ENCODE measurements at places on chromosomes 4 and X.

- DNase-seq, result no peak
Observed at GRCh38 chr4:158673633-158674032, 1.5 kb downstream of the ETFDH start.

DNA sequence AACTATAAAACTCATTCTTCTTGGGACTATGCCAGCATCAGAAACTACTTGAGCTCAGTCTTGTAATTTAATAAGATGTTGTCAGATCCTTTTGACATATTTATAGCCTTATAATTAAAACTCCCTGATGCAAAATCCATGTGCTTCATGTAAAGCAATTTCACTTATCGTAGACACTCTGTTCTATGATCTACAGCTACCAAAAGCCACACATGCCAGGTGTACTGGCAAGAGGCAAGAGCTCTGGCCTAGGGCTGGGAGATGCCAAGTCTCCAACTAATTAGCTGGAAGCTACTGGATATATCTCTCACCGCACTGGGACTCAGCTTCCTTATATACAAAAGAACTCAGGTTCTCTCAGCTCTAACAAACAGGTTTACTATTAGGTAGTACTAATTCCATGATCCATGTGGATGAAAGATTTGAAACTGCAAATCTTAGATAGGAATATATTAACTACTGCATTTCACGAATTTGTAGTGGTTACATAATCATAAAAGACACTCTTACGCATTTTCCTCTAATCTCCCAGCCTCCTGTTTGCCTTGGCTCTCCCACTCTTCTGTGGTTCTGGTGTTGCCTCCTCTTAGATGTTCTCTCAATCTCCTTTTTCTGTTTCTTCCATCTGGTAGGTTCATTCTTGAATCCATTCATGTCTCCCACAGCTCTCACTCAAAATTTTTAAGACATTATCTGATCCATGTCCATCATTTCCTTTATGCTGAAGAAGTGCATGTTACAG is 103.0 kb downstream of the HHIP start:
- DNase-seq, result no peak

DNA sequence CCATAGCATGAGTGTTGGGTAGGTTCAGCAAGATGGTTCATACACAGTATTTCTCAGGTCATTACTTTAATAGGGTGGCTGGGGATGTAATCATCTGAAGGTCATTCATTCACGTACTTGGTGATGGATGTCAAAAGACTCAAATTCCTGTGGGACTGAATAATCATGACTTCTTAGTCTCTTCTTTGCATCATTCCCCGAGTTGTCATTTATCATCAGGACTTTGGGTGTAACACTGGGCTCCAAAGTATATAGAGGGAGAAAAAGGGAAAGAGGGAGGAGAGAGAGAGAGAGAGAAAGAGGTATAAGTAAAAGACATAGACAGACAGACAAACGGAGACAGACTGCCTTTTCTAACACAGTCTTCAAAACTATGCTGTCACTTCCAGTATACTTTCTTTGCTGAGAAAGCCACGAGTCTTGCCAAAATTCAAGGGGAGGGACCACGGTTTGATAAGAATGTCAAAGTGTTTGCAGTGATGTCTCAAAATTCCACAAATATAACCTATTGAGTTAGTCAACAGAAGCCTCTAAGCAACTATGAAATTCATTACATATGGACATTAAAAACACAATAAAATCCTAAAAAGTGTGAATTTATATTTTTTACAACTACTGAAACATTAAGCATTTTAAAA is 55.9 kb downstream of the UGT2A3 start:
- DNase-seq, result no peak

GRCh38 chr4:181909368-181909767 is 333.8 kb upstream of the TENM3 start:
- DNase-seq, result peak; percentile 76

DNA sequence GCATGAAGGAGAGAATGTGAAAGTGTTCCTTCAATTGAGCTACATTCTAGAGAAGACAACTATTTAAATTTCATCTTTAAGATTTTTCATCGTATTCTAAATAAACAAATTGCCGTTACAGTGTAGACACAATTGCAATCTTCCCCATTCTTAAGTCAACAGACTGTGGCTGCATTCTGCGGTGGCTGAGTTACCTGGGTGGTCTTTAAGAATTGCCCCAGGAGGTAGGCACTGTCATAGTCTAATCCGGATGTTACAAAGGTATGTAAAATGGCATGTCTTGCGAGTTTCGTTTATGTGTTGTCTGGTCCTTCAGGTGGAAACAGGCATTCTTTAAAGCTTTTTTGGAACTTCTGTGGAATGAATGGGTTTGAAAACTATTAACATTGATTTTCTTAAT is 586.1 kb upstream of the PITX2 start:
- DNase-seq, result no peak

- DNase-seq, result peak; percentile 58
Observed at GRCh38 chrX:30568136-30568535, 9.4 kb downstream of the TASL start.

- peak; percentile 48 for DNase-seq
Observed at GRCh38 chr4:127048376-127049044, 584.2 kb upstream of the INTU start.

DNA sequence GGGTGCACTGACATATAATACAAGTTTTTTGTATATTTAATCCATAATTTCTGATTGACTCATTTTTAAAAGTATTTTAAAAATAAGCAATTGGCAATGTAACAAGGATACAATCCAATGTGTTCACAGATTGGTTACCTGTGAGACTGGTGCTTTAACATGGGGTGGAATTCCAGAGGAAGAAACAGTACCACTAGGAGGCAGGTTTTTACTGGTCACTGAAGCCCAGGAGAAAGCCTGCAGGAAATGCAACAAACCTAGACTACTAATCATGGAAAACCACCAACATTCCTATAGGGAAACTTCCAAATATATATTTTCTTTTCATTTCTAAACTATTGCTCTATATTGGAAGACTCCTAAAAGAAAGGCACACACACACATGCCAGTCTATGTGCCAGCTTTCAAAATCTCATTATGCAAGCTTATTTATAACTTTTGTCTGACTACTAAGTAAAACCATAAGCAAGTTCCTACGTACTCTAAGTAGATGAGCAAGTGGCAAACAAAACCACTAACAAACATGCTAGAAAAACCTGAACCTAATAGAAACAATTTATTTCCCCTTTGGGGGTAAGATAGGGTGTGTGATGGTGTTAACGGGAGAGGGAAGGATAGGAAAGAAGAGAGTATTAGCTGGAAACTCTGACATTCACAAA is 19.2 kb downstream of the G3BP2 start:
- peak; percentile 34 for DNase-seq

DNA sequence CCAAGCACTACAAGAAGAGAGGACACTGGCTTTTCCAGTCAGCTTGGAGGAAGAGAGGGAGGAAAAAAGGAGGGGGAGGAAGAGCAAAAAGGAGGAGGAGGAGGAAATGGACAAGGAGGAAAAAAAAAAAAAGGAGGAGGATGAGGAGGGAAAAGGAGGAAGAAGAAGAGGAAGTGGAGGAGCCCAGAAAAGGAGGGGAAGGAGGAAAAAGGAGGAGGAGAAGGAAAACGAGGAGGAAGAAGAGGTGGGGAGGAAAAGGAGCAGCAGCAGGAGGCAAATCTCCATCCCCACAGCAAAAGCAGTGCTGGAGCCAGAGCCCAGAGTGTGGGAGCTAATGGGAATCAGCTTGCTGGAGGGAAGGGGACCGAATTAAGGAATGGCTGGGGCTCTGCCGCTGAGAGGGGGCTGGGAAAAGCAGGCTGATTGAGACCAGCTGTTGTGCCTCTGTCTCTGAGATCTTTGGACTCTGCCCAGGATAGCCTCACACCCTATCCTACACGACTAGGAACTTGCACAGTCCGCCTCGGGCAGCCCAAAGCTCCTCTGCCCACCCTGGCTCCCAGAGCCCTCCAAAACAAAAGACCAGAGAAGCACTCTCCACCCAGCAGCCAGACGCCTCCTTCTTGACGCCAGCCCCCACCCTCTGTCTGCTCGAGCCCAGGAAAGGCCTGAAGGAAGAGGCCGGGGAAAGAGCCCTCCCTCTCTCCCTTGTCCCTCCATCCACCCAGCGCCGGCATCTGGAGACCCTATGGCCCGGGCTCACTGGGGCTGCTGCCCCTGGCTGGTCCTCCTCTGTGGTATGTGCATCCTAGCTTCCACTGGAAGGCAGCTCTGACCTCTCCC is at the start of gene XPNPEP2:
Gene XPNPEP2 (plus strand): TSS at position 514 of the 843 bp plus-strand sequence. CDS start 235 bp downstream, at position 749.
- DNase-seq, result peak; percentile 80

GRCh38 chrX:118025226-118025625 is 91.4 kb downstream of the KLHL13 start:
- no peak for DNase-seq

GRCh38 chr4:169295822-169296221 is 25.1 kb upstream of the SH3RF1 start:
- DNase-seq, result no peak

- no peak for DNase-seq
Observed at GRCh38 chr4:8739820-8740665, 131.6 kb downstream of the HMX1 start.

GRCh38 chr4:103150677-103151076 is 47.5 kb downstream of the CENPE start:
- DNase-seq, result peak; percentile 8

- no peak for DNase-seq
Observed at GRCh38 chr4:136316961-136317360, 1215.3 kb downstream of the PCDH18 start.
